ENCODE measurements at places on chromosomes 6 and 20.

GRCh38 chr6:139927236-139927635 lies 552.8 kb upstream of the CITED2 start:
- DNase-seq = no peak

DNA sequence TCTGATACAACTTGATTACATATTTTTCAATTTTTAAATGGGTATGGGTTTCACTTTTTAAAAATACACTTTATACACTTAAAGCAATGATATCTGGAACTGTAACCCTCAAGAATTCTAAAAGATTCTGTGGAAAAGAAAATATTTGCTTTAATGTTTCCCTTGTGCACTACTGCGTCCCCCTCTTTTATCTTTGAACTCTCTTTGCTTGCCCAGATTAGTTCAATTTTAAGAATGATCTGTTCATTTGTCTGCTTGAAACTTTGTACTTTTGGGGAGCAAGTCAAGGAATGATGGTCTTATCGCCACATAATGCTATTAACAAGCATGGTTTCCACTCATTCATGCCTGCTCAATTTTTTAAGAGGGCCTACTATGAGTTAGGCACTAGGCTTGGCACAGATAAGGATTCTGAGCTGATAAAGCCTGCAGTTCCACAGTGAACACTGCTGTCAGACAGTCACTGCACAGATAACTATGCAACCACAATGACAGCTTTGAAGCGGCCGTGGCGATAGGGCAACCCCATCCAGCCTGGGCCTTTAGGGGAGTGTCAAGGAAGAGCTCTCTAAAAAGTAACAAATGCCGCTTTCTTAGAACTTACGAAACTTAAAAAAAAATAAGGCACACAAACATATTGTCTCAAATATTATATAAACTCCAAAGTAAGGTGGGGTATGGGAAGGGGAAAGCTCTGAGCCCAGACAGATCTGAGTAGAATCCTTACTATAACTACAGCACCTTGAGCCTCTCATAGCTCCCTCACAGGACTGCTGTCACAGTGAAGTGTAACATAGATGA lies 29.7 kb downstream of the FYN start:
- no peak for DNase-seq

GRCh38 chr6:114886670-114887436 lies 544.0 kb upstream of the HS3ST5 start:
- DNase-seq = no peak

- no peak for DNase-seq
Measured at GRCh38 chr6:13457577-13457976, 29.8 kb downstream of the GFOD1 start.

All from stimulated activated CD8-positive, alpha-beta memory T cell treated with anti-CD3 and anti-CD28 coated beads, Interleukin-2, amount 100 ng/mL, for 48 hours (primary cell).